Activated CD8-positive, alpha-beta memory T cell treated with anti-CD3 and anti-CD28 coated beads, Interleukin-2, amount 50 U/mL, for 48 hours (primary cell): ENCODE measurements at places on chromosomes 11 and 22.

DNA sequence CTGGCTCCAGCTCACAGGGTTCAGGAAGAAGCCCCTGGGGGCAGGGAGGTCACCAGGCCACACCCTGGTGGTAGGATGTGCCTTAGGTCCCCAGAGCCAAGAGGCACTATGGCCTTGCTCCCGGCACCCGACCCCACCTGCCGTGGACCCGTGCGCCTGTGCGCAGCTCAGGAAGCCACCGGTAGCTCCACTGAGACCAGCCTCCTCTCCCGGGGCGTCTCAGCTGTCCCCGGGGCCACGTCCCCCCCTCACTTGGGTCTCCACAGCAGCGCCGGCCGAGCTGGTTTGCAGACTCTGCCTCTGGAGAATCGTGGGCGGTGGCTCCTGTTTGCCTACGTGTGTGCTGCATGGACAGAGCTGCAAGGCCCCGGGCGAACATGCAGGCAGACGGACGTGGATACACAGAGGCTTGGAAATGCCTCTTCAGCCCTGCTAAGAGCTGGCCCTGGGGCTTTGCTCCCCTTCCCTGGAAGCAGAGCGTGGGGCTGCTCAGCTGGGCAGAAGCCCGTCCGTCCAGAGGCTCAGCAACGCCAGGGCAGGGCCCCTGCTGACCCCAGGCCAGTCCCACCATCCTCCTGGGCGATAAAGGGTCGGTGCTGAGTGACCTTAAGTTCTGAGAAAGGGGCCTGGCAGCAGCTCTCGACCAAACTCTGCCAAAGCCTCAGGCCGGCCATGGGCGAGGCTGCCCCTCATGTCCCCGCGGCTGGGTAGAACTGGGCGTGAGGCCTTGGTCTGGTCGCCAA, 15.3 kb upstream of the MUC5B start:
- no peak for DNase-seq

DNA sequence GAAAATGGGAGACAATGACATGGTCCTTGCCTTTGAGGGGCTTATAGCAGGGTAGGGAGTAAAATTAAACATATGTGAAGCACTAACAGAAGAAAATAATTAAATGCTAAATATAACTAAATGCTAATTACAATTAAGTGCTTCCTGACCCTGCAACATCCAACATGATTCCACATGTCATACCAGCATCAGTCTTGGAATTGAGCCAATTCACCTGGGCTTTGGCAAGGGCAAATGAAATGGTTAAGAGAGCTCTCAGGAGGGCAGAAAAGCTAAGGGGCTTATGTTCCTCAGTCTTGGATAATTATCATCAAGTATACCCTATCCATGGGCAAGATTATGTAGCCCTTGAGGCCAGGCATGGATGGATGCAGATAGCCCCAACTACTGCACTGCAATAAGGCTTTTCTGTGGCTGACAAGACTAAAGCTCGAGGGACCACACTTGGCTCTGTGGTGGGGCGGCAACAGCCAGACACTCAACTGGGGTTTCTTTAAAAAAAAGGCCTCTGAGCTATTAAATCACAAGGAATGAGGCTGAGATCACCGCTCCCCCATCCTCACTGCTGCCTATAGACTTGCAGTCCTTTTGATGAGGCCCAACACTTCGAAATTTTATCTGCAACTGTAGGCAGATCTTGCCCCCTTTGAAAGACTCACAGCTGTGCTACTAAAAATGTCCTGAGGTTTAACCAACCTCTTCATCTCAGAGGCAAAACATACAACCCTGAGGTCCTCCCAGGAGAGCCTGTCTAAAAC, 39.0 kb downstream of the IL18BP start:
- DNase-seq = peak; percentile 49

- no peak for DNase-seq
Measured at GRCh38 chr11:65906602-65907001, 6.4 kb upstream of the FOSL1 start.

GRCh38 chr11:34788642-34789041, 127.5 kb downstream of the APIP start:
- no peak for DNase-seq

- DNase-seq = no peak
Measured at GRCh38 chr11:44872556-44872955, 78.1 kb downstream of the TP53I11 start.

- DNase-seq = peak; percentile 53
Measured at GRCh38 chr11:45145379-45146071, 914 bp upstream of the PRDM11 start.

GRCh38 chr11:9633679-9634078, 30.2 kb upstream of the SWAP70 start:
- no peak for DNase-seq

DNA sequence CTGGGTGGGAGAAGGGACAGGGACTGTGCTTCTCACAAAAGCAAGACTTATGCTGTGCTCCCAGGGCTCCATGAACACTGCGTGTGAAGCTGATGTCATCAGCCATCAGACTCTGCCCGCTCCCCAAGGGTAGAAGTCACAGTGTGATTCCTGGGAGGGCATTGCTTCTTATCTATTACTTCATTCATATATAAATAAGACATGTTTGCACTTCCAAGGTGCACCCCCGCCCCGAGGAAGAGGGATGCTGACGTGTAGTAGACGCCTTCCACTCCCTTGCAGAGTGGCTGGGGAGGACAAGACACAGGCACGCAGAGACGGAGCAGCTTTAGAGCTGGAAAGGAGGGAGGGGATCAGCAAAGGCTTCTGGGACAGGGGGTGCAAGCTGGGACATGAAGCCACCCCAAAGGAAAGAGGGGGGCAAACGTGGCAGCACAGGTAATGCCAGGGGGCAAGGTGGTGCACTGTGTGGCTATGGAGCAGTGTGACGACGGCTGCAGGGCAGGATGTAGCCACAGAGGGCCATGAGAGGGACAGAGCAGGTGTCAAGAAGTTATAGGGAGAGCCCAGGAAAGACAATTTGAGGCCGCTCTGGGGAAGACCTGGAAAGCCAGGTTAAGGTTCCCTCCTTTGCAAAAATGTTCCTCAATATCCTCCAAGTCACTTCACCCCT, 558.5 kb downstream of the MN1 start:
- DNase-seq = no peak

- DNase-seq = no peak
Measured at GRCh38 chr11:21630934-21631478, 561.9 kb upstream of the ANO5 start.

GRCh38 chr22:43396321-43396933, 15.4 kb upstream of the MPPED1 start:
- DNase-seq = no peak

- DNase-seq = no peak
Measured at GRCh38 chr11:705646-706438, at the start of gene EPS8L2. TSS of gene EPS8L2 (plus strand) at chr11:706231. CDS start at chr11:709408, 3,177 bp downstream.

DNA sequence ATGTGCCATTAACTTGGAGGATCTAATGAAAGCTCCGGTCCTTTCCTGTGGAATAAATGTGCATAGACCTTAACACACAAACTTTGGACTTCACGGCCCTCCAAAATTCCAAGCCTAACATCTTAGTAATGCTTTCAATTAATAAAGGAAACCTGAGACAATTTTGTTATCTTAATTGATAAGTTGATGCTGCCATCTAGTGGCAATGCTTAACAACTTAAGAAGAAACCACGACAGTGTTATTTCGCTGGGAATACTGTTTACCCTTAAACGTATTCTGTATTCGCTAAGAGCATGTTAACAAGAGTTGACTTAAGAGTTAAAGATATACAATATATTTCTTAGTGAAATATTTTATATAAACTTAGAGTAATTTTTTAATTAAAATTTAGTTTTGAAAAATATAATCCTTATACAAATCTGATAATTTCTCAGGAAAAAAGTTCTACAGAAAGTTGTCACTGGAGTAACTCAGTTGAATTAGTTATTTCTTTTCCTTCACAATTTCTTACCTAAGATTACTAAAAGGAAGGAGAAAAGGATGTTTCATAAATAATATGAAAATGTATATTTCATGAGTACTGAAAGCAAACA, 35.0 kb upstream of the OR9G4 start:
- DNase-seq = no peak

DNA sequence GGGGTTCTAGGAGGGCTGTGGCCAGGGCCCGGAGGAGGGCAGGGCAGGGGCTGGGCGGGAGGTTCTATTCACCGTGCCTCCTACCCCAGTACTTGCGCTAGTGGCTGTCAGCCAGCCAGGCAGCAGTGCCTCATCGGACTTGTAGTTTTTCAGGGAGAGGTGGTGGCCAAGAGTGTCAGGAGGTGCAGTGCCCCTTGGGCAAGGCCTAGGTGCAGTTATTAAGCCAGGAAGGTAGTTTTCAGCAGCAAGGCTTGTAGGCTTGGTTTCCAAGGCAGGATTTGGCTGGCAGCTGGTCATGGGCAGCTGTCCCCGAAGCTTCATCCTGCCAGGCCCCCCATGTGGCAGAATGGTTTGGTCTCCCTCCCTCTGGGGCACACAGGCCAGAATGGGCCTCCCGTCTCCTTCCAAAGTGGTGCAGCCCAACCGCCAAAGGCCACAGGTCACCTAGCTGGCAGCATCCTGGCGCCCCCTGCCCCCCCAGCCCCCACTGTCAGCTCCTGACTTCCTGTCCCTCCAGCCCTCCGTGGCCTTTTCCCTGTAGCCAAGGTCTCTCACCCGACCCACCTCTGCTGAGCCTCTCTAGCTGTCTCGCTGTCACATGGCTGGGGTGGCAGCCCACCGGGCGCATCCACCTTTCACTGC, 8.5 kb downstream of the CCDC88B start:
- DNase-seq = no peak

GRCh38 chr11:14357881-14358728, 878 bp downstream of the RRAS2 start:
- DNase-seq = peak; percentile 71

DNA sequence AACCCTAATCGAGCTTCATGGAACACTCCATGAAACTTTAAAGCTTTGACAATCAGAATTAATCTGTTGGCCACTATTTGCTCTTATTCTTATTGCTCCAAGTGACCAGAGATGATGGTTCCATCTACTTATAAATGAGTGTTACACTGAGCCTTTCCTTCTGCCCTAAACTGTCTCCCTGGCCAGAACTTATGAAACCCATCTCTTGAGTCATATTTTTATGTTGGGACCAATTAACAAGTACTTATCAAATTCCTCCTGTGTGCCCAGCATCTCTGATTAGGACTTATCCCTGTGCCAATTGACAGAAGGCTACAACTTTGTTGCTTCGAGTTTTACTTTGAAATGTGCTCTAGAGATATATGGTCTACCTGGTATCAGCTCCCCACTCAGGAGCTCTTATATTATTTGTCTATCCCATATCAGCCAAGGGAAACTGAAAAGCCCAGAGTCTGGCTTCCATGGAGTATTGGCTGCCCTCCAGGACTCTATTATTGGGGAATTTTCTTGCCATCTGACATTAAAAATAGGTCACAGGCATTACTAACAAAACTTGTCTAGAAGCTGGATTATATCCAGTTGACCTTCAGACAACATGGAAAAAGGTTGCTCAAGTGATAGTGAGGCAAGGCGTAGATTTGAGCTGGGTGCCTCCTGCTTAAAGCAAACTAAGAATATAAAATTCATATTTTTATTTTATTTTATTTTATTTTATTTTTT, 8.8 kb downstream of the KREMEN1 start:
- no peak for DNase-seq

DNA sequence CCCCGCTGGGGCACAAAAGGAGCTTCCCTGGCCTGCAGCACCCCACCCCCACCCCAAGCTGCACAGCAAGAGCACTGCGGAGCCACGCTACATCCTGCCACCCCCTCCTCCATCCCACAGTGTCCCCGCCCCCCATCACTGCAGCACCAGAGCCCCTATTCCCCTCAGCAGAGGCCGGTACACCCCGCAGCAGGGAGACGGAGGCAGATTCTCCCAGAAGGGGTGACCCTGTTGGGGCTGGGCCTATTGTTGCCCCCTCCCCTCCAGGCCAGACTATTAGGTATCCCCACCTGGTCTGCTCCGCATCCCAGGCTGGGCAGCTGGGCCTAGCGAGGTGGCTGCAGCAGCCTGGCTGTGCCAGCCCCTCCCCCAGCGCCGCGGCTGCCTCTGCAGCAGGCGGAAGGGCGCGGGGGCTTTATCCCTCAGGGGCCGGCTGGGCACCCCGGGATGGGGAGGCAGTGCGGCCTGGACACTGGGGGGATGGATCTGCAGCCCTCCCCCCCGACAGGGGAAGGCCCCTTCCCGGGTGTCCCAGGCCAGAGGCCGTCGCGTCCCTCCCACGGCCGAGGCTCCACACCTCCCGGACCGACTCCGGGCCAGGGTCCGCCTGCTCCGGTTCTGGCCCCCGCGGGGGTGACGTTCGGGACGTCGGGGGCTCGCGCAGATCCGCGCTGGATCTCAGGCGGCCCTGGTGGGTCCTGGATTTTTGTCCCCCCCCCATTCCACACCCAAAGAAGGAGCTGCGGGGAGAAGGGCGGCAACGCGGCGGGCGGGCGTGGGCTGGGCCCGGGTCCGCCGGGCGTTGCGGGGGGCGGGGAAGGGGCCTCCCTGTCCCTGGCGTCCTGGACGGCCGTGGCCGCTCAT, 943 bp downstream of the DUSP8 start:
- no peak for DNase-seq

DNA sequence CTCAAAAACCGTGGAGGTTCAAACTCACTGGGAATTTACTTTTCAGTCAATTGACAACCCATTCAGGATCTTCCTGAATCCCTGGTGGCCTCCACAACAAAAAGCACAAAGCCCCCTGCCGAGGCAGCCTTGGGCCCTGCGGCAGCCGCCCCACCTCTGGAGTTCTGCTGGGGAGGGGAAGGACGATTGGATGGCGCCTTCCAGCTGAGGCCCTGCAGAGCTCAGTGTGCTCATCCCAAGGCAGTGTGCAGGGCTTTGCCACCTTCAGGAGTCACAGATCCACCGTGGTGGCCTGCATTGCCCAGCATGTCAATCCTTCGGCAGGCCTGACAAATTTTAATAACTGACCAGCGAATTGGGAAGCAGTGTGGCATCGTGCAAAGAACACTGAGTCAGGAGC, 7.4 kb downstream of the ZFTA start:
- DNase-seq = no peak

- peak; percentile 0 for DNase-seq
Measured at GRCh38 chr11:7610393-7610792, 62.9 kb downstream of the CYB5R2 start.

GRCh38 chr11:131038597-131038996, 122.3 kb upstream of the SNX19 start:
- no peak for DNase-seq

GRCh38 chr11:102458548-102458947, 6.0 kb upstream of the TMEM123 start:
- DNase-seq = no peak

GRCh38 chr11:78902771-78903507, 328.3 kb upstream of the NARS2 start:
- DNase-seq = no peak

DNA sequence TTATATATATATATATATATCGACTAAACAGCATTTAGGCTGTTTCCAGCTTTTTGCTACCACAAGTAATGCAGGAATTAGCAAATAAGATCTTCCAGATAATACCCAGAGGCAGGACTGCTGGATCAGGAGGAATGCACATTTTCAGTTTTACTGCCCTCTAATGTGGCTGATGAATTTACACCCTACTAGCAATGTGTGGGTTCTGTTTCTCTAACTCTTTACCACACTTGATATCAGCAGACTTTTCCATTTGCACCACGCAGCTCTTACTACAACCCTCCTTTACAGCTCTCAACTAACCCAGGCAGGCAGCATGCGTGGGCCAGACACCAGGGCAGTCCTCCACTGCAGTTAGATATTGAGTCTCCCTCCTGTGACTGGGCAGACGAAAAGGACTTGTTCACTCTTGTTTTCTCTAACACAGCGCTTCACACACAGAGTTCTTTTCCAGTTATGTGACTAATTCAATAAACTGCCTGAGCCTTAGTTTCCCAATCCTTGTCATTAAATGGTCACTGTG, 67.7 kb downstream of the IGLL5 start:
- no peak for DNase-seq
